ENCODE measurements at places on chromosomes 12 and 14.
A peak's percentile ranks its signal among the peaks of the same experiment; 100 is the strongest.

DNA sequence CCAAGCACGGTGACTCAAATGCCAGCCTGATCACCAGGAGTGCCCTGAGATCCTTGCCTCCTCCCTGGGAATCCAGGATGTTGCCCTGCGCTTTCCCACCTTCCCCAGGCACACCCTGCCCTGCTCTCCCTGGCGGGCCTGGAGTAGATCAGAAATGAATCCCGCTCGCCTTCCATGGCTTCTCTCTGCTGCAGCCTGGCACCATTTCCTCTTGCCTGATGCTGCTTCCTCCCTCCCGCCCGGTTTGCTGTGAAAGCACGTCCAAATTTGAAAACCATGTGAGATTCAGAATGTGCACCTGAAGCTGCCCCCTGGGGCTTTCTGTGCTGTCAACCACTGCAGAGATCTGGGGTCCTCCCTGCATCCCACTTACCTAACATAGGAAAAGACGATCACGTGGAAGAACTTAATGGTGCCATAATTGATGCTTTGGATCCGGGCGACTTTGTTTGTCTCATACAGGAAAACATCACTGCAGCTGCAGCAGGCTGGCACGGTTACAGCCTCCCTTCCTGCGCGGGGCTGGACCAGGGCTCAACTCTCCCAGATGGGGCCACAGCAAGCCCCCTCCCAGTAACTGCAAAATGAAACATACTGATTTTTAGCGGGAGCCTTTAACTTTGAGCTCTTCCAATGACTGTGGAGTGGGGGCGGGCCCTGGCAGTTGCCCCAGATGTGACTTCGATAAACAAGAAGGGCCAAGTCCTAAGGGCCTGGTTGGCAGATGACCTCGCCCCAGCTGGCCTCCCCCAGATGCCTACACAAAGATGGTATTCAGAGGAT is 24.9 kb upstream of the C12orf76 start:
- no peak for DNase-seq

GRCh38 chr14:56659964-56660551 is 80.5 kb downstream of the TMEM260 start:
- peak; percentile 30 for DNase-seq

GRCh38 chr14:66471584-66471983 is 14.6 kb upstream of the CCDC196 start:
- no peak for DNase-seq

GRCh38 chr14:64114796-64115195 is 179.4 kb downstream of the ESR2 start:
- no peak for DNase-seq

DNA sequence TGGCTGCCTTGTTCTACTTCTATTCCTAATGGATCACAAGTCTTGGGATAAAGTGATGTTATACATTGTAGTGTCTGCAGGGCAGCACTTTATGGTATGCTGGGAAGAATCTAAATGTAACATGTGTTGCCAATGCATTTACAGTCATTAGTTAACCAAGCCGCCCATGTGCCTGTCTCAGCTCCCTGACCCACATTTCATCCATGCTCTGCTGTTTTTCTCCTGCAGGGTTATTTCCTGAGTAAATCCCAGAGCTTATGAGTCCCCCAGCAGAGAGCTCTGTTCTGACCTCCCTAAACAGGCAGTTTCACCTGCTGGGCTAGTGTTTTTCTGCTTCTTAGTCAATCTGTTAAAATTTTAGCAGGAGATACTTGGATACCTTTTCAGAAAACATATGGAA is 4.4 kb upstream of the TMTC2 start:
- DNase-seq = no peak

GRCh38 chr14:94805680-94806288 is 35.9 kb upstream of the GSC start:
- DNase-seq = no peak

DNA sequence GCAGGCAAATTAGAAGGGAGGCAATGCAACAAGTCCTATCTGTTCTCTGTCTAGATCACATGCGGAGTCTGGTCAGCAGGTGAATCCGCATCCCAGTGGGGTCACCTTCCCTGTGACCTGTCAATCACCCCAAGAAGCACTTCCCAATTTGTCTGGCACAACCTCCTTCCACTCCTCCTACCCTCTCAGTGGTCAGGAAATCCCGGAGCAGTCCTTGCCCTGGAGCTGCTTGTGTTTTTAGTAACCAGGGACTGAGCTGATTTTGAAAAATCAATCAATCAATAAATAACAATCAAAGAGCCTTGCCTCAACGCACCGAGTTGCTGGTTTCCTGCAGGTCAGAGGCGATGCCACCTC is 572 bp upstream of the ACSS3 start:
- peak; percentile 35 for DNase-seq

- no peak for DNase-seq
Measured at GRCh38 chr12:4119157-4119761, 154.3 kb upstream of the CCND2 start.

DNA sequence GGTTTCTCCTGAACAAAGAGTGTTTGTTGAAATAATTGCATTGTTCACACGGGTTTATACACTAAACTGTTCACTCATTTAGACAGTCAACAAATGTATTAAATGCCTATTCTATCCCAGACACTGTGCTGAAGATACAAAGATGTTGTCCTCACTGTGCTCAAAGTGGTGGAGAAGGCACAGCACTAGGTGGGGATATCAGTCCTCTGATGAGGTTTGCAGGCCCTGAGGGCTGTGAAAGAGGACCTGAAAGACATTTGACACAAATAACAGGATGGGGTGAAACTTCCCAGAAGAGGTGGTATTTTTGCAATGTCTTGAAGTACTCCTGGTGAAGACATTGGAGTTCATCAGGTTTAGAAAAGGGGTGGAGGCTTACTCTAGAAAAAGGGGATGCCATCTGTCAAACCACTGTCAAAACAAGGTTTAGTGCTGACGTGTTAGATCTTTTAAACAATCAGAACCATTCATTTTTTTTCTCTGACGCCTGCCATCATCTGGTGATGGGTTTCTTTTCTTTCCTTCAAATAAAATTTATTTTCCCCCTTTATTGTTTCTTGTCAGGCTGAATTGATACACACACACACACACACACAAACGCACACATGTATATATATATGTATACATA is 69.5 kb downstream of the ACSS3 start:
- DNase-seq = no peak

- DNase-seq = peak; percentile 19
Measured at GRCh38 chr12:27290501-27291168, 42.0 kb upstream of the BMAL2 start.

DNA sequence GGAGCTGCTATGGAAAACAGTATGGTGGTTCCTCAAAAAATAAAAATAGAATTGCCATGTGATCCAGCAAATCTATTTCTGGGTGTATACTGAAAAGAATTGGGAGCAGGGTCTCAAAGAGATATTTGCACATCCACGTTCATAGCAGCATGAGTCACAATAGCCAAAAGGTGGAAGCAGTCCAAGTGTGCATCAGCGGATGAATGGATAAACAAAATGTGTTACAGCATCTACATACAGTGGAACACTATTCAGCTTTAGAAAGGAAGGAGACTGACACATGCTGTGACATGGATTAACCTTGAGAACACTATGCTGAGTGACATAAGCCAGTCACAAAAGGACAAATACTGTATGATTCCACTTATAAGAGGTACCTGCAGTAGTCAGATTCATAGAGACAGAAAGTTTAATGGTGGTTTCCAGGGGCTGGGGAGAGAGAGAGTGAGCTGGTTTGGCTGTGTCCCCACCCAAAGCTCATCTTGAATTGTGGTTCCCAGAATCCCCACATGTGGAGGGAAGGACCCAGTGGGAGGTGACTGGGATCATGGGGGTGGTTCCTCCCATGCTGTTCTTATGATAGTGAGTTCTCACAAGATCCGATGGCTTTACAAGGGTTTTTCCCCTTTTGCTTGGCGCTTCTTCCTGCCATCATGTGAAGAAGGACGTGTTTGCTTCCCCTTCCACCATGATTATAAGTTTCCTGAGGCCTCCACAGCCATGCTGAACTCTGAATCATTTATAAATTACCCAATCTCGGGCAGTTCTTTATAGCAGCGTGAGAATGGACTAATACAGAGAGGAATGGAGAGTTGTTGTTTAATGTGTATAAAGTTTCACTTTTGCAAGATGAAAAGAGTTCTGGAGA is 17.6 kb upstream of the TBC1D30 start:
- no peak for DNase-seq

DNA sequence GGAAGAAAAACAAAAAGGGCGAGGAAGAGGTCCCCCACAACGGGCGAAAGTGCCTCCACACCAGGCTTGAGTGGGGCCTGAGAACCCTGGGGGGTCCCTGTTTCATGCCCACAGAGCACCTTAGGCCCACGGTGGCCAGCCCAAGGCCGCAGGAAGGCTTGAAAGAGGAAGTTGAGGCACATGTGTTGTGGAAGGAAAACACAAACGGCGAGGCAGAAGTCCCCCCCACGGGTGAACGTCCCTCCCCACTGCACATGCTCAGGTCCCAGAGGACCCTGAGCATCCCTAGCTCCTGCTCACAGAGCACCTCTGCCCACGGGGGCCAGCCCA is 371.5 kb downstream of the ALG10 start:
- DNase-seq = no peak

DNA sequence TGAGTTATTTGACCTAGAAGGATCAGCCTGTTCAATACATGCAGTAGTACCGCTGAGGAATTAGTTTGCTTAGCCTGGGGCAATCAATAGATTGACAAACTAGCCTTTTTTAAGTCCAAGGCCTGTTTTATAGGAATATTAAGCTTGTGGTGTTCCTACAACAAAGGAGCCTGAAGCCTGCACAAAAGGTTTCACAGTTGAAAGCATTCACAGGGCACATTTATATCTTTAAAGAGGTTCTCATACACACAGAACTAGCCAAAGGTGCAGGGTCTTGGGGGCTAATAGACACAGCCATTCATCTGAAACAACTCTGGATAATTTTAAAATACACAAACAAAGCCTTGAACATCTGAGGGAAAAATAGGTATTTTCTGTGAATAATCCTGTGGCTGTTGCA is 160.3 kb downstream of the RPS29 start:
- DNase-seq = no peak

- no peak for DNase-seq
Measured at GRCh38 chr12:99960311-99960710, 24.4 kb downstream of the ANKS1B start.

DNA sequence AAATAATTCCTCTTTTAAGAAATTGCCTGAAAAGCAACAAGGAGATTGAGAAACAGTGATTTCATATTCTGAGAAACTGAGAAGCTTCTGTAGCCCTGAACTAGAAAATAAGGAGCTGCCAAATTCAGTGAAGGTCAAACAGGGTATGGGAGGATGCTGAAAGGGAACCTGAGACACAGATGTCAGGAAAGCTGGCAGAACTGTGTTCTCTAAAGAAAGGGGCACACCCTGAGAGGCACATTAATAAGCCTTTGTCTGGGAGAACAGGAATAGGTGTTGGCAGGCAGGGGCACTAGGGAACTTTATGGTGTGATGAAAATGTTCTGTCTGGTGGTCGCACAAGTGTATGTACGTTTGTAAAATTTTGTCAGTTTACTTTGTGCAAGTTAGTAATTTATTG is 29.6 kb downstream of the VRK1 start:
- no peak for DNase-seq

DNA sequence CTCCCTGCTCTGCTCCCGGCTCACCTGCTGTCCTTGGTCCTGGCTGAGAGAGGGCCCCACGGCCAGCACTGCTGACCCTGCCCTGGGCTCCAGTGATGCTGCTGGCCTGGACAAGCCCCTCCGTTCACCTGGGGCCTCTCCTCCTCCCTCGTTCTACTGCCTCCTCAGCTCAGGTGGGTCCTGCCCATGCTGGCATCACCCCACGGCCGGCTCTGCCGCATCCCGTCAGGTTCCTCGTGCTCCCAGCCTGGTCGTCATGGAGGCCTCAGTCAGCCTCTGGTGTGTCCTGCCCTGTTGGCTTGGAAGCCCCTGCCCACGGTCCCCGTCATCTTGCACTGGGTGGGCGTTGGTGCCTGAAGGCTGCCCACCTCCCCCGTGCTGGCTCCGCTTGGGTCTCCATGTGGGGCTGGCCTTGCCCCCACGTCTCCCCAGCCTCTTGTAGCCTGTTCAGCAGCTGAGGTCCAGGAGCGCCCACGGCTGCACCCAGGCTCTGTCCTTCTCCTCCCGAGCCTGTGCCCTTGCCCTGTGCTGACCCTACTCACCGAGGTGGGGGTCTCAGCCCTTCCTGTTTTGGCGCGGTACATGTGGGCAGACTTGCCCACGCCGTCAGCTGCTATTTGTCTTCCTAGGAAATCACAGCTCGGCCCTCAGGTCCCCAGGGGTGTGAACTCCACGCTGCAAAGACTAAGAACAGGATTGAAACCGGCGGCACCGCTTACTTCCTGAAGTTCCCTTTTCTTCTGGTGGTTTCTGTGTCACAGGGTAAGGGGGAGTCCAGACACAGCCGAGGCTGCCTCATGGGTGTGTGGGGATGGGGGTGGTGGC is 121.6 kb downstream of the TMEM121 start:
- no peak for DNase-seq

DNA sequence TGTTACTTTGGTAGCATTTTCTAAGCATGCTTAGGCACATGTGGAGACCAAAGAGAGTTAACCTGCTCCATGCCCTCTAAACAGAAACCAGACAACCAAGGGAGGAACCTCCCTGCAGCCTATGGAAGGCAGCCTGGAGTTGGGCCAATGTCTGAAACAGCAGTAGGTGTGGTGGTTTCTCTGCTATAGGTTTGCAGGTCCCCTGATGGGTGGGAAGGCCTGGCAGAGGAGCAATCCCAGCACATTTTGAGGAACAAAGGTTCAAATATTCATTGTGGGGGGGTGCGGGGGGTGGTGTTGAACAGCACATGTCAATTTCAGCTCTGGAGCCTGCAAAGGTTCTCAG is 65.4 kb downstream of the DACT1 start:
- no peak for DNase-seq

GRCh38 chr12:117361347-117361751 is at the start of gene NOS1:
NOS1 (minus strand) TSS chr12:117361626; CDS start chr12:117331069, 30,557 bp downstream.
- no peak for DNase-seq

GRCh38 chr14:105141026-105141425 is 27.6 kb downstream of the JAG2 start:
- no peak for DNase-seq

DNA sequence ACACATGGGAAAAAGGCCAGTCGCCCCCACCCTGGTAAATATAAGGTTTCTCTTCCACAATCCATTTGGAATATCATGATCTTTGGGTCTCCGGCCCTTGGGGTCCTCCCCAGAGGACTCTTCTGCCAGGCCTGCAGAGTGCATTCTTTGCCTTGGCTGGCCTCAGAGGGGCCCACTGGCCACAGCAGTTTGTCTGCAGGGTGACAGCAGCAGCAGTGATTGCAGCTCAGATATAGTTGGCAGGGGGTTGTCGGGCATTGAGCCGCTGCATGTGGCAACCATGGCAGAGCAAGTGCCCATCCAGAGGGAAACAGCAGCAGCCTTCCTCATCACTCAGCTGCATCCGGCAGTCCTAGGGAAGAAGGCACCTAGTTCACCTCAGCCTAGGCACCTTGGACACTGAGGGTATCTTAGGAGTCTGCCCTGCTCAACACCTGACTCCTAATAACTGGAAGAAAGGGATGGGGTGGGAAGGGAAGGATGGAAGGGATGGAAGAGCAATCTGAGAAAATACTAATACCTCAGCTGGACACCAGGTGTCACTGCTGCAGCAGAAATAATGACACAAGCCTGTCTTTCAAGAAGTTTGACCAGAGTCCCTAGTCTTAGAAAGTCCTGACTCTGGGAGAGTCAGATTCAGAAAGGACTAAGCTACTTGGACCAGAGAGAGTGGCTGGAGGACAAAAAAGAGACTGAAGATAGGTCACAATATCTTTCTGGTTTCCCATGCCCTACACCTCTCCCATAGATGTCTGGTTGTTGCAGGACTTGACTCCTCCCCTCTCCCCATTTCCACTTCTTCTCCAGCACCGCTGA is 8.9 kb downstream of the AJUBA start:
- DNase-seq = no peak

- peak; percentile 1 for DNase-seq
Measured at GRCh38 chr12:88784166-88784565, 203.9 kb upstream of the KITLG start.

Measured in renal pelvis (tissue), 12 donors.